Osteoblast (primary cell): ENCODE measurements at places on chromosomes 5 and 9. TPM values are rescaled to one million over a fixed set of nuclear protein-coding genes. Genes with fewer than 3 reads are reported as not detected.

The MELK gene
- 8.3 and 9.4 TPM in 2 replicates for total RNA-seq

The PCA3 gene
- under 0.01 and 0.36 TPM in 2 replicates for total RNA-seq

The PCDHB5 gene
- total RNA-seq, result 1.5 and 2.9 TPM in 2 replicates

The HTR4 gene
- total RNA-seq, result not detected in 2 replicates

The LEAP2 gene
- total RNA-seq, result under 0.01 and 0.29 TPM in 2 replicates

The FAM221B gene
- not detected in 2 replicates for total RNA-seq
